Activated CD4-positive, alpha-beta T cell treated with anti-CD3 and anti-CD28 coated beads for 1 hour (primary cell): ENCODE measurements at places on chromosomes 3 and 15.

GRCh38 chr3:81425198-81425868 is 336.1 kb downstream of the GBE1 start:
- no peak for DNase-seq

- no peak for DNase-seq
Measured at GRCh38 chr3:46604127-46604526, 8.2 kb upstream of the FAM240A start.

- no peak for DNase-seq
Measured at GRCh38 chr3:16768014-16768413, 116.7 kb upstream of the PLCL2 start.

DNA sequence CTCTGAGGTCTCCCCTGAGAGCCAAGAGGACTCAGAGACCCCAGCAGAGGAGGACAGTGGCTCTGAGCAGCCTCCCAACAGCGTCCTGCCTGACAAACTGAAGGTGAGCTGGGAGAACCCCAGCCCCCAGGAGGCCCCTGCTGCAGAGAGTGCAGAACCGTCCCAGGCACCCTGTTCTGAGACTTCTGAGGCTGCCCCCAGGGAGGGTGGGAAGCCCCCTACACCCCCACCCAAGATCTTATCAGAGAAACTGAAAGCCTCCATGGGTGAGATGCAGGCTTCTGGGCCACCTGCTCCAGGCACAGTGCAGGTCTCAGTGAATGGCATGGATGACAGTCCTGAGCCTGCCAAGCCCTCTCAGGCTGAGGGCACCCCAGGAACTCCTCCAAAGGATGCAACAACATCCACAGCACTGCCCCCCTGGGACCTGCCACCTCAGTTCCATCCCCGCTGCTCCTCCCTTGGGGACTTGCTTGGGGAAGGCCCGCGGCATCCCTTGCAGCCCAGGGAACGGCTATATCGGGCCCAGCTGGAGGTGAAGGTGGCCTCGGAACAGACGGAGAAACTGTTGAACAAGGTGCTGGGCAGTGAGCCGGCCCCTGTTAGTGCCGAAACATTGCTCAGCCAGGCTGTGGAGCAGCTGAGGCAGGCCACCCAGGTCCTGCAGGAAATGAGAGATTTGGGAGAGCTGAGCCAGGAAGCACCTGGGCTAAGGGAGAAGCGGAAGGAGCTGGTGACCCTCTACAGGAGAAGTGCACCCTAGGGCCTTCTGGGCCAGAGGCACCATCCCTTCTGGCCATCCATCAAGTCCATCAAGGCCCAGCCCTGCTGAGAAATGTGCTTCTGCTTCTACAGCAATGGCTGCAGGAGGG is 23.6 kb downstream of the PLEKHO2 start:
- DNase-seq: no peak

GRCh38 chr3:30227571-30228301 is 378.7 kb upstream of the TGFBR2 start:
- DNase-seq: no peak

DNA sequence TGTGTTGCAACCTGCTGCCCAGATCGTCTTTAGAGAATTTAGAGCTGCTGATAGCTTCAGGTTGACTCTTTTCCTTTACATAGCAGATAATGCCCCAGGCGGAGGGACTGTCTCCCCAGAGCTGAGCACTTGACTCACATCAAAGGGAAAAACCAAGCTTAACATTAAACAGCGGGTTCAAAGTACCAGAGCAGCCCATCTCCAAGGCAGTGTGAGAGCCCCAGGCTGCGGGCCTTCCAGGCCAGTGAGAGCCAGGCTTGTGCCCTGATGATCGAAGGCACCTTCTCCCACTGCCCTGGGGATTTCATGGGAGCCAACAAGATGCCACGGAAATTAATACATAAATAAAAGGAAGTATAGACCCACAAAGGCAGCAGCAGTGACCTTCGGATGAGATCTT is 275.6 kb downstream of the XXYLT1 start:
- no peak for DNase-seq

- DNase-seq: no peak
Measured at GRCh38 chr3:44848634-44849033, 13.1 kb upstream of the TMEM42 start.

- DNase-seq: no peak
Measured at GRCh38 chr3:2334921-2335320, 236.3 kb downstream of the CNTN4 start.

GRCh38 chr3:191331388-191331787 is 1.1 kb upstream of the UTS2B start:
- no peak for DNase-seq
